ENCODE measurements at places on chromosomes 4 and X.

GRCh38 chr4:165379678-165380064 lies 863 bp downstream of the CPE start:
- no peak for DNase-seq

GRCh38 chrX:86369847-86370630 lies 221.8 kb downstream of the DACH2 start:
- no peak for DNase-seq

GRCh38 chr4:80071604-80072227 lies 1.3 kb downstream of the ANTXR2 start:
- DNase-seq: no peak

GRCh38 chrX:96027407-96027806 lies 657.2 kb upstream of the DIAPH2 start:
- no peak for DNase-seq

DNA sequence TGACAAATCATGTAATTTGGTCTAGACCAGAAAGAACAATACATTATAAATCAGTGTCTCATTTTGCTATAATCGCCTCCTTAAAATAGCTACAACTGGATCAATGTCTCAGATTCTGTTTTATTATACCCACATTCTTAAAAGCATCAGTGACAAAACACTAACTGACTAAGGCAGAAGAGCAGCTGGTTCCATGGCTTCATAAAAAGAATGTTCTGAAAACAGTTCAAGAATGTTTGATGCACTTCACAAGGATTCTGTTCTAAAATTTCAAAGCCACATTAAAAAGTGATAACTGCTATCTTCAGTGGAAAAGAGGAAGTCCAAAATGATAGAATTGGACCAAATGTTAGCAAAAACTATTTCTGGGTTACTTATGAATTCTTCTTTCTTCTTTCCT lies 69.8 kb downstream of the COL25A1 start:
- DNase-seq: no peak

DNA sequence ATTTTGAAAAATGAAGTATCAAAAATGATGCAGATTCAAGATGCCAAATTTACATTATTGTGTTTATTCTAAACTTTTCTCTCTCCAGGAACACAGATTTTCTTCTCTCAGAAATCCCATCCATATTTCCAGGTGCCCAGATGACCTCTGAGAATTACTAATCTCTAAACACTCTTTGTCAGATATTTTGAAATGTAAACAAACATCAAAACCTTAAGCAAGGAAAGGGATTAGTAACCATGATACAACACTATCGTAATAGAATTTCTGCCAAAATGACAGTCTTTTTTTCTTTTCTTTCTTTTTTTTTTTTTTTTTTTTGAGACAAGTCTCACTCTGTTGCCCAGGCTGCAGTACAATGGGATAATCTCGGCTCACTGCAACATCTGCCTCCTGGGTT lies 76.7 kb downstream of the PDS5A start:
- DNase-seq: no peak
